ENCODE measurements at places on chromosomes 5 and 9.

GRCh38 chr5:132277971-132278853 lies 16.0 kb upstream of the SLC22A4 start:
- peak; percentile 90 for DNase-seq

- no peak for DNase-seq
Measured at GRCh38 chr5:55857247-55857640, 6.1 kb downstream of the IL31RA start.

DNA sequence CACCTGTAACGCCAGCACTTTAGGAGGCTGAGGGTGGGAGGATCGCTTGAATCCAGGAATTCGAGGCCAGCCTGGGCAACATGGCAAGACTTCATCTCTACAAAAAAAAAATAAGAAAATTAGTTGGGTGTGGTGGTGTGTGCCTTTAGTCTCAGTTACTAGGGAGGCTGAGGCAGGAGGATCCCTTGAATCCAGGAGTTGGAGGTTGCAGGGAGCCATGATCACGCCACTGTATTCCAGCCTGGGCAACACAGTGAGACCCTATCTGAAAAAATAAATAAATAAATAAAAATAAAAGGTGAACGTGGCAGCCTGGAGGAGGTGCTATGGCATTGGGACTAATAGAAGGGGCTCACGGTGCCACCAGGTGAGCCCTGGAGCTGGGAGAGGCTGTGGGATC lies 7.1 kb downstream of the FGFR4 start:
- DNase-seq: no peak

GRCh38 chr5:92927291-92927778 lies 653.7 kb downstream of the NR2F1-AS1 start:
- DNase-seq: no peak

DNA sequence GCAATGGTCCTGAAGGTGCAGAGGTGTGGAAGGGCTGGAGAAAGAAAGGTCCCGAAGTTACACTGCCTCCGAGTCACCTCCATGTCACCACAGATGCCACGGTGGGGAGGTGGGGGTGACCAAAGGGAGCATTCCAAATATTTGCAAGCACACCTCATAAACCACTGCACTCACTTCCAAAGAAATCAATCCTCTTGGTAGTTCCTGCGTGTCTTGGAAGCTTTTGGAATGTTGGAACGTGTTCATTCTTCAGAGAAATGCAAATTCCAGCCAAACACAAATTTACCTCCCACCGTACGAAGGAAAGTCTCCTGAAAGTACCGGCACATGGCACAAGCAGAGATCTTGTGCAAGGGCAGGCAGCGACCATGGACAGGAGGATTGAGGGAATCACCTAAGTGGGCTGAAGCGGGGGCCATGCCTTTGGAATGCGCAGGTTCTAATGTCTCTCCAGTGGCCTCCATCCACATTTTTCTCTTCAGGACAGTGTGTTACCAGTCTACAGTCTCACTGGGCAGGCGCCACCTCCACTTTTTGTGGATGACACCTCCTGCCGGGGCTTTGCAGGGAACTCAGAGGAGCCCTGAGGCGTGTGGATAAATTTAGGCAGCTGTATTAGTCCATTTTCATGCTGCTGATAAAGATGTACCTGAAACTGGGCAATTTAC lies 54.0 kb downstream of the NSUN2 start:
- DNase-seq: no peak

- DNase-seq: no peak
Measured at GRCh38 chr9:136329636-136330405, 2.5 kb downstream of the GPSM1 start.

- DNase-seq: no peak
Measured at GRCh38 chr5:145466533-145466932, 368.6 kb downstream of the PRELID2 start.

DNA sequence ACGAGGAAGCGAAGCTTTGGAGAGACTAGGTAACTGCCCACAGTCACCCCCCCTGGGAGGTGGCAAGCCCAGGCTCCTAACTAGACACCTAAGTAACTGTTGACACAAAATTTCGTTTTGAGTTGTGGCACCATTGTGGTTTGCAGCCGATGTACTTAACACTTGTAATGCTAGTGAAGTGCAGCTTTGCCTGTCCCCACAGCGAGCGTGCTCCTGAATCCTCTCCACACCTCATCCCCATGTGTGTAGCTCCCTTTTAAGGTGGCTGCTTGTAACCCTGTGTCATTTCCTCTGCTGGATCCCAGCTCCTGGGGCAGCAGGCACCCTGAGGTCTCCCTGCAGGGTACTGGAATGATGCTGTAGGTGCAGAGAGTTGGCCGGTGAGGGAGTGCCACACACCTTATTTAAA lies 114.9 kb downstream of the TRIO start:
- DNase-seq: no peak

GRCh38 chr5:44797841-44798240 lies 10.9 kb upstream of the MRPS30 start:
- no peak for DNase-seq
